ENCODE measurements at places on chromosomes 3 and 15.

DNA sequence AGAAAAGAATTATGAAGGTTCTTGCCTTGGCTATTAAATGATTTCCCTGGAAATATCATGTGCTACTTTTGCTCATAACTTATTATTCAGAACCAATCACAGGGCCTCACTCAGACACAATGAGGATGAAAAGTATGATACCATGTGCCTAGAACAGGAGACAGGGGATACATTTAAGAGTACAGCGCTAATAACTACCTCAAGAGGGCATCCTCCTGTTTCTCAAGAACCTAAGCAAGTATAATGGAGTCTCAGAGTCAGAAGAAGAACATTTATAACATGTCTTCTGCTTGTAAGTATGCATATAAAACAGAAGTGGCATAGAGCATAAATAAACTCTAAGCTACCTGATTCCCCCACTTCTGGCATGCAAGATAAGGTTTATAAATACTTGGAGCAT lies 125.4 kb upstream of the MME start:
- DNase-seq, result no peak

- no peak for DNase-seq
These were observed 40.8 kb upstream of the PRR23E start for GRCh38 chr3:127151992-127152650.

- DNase-seq, result no peak
These were observed 3.2 kb downstream of the SEMA6D start for GRCh38 chr15:47720555-47720954.

DNA sequence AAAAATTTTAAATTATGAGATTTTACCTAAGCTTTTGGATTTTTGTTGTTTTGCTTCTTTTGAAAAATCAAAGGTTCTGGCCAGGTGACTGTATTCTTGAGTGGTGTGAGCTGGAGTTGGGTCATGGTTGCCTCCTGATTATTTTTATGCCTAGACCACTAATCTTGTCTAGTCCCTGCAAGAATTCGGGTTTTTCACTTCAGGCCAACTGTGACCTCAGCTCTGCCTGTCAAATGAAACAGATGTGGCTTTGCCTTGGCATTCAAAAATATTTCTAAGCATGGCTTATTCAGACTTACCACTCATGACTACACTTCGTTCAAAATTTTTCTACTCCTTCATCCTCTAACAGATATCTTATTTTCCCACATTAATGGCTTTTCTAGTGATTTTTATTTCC lies 25.4 kb upstream of the CDV3 start:
- no peak for DNase-seq

DNA sequence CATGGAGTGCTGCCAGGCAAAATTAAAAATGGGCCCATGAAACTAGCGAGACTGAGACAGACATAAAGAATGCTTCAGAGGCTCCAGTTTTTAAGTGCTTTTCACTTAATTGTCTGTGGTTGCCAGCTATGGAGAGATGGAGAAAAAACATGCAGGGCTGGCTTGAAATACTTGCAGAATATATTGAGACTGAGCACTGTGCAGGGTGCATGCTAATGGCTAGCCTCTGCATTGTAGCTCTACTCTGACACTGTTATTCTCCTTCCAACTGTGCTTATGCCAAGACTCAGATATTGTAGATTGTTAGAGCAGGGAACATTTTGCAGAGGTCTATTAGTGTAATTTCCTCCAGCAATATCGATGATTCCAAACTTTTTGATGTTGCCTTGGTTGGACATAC lies 735.0 kb downstream of the PDCD6IP start:
- no peak for DNase-seq

- DNase-seq, result no peak
These were observed 10.8 kb upstream of the RARRES1 start for GRCh38 chr3:158742871-158743663.

DNA sequence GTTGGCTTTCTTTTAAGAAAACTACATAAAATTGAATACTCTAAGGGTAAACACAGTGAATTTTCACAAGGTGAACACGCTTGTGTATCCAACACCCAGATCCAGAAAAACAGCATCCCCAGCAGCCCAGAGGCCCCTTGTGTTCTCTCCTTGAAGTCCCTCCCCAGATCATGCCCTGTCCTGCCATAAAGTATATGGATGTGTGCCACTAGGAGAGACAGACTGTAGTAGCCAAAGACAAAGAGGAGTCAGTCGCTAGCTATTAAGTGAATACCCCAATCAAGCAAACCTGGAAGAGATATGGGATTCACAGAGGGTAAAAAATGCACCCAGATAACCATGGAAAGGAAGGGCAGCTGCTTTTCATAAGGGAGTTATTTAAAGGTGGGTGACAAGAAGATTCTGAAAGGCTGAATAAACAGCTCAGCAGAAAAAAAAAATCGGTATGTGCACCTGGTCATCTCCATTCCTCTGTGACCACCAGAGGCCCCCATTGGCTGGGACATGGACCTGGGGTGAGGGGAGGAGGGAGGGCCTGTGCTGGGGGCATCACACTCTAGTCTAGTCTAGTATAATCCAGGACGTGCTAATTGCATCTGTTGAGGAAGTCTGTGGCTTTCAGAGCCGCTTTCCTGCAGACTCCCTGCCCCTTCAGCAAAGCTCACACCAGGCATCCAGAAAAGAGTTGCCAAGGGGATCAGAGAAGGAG lies 167.3 kb upstream of the NDN start:
- no peak for DNase-seq

- no peak for DNase-seq
These were observed 877.3 kb downstream of the ROBO2 start for GRCh38 chr3:77917225-77917624.

DNA sequence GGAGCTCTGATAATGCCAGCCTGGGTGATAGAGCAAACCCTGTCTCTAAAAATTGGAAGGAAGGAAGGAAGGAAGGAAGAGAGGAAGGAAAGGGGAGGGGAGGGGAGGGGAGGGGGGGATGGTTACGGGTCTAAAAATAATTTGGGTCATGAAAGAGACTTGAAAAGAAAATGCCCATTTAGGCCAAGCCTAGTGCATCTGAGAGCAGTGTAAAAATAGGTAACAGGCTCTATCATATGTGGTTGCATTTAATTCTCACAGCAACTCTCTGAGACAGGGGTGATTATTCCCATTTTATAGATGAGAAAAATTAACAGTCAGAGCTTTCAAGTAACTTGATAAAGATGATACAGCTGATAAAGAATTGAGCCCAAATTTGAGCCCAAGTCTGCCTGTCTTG lies 3.6 kb upstream of the ECE2 start:
- DNase-seq, result no peak

DNA sequence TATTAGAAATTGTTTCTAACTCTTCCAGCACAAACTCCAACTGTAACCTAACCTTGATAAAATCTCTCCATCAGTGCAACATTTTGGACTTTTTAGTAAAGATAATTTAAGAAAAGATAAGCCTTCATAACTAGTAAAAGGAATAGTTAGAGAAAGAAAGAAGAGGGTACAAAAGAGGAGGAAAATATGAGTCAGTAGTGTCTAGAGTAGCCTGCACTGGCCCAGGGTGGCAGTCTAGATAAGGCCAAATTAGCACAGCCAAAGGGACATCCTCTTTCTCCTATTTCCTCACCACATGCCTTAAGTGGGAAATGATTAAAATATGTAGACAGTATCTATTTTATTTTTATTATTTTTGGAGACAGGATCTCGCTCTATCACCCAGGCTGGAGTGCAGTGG lies 3.7 kb downstream of the PROS1 start:
- DNase-seq, result no peak

All from activated T-helper 1 cell treated with anti-CD3 and anti-CD28 coated beads, Interleukin-2, amount 50 U/mL, for 16 hours (primary cell).